ENCODE measurements at places on chromosomes 2 and 18.

- H3K4me1 ChIP-seq = no peaks in the 10 kb centered on the region
- peaks cover 8% of the 10 kb centered on the region for H3K36me3 ChIP-seq
- peaks cover 5% of the 10 kb centered on the region for H3K27me3 ChIP-seq
- no peak for DNase-seq
- no peak overlapping the region for H3K27ac ChIP-seq
Observed at GRCh38 chr2:121722479-121722878, 14.2 kb downstream of the NIFK start.

- H3K36me3 ChIP-seq = peaks cover 10% of the 10 kb centered on the region
- peak overlapping the region; percentile 51 for H3K27ac ChIP-seq
- peaks cover 31% of the 10 kb centered on the region for H3K4me1 ChIP-seq
- no peak for DNase-seq
- peaks cover 7% of the 10 kb centered on the region for H3K27me3 ChIP-seq
Observed at GRCh38 chr2:128287780-128288735, 30.6 kb downstream of the HS6ST1 start.

DNA sequence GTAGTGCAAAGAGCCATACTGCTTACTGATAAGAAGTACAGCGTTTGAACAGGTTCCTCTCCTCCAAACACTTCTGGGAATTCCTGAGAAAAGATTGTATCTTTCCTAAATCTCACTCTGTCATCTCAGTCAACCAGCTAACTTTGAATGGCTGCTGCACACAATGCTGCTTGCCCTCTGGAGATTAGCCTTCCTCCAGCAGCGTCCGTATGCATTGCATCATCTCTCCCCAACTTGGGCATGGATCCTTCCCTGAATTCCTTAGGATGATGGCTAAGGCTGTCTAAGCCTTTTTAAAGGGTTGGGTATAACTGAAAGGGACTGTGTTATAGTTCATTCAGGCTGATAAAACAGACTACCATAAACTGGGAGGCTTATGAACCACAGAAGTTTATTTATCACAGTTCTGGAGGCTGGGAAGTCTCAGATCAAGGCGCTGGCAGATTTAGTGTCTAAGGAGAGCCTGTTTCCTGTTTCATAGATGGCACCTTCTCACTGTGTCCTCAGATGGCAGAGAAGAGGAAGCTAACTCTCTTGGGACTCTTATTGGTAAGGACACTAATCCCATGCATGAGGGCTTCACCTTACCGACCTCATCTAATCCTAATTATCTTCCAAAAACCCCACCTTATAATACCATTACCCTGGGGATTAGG is 105.3 kb downstream of the PAX3 start:
- no peak overlapping the region for H3K4me3 ChIP-seq
- no peak for DNase-seq
- H3K27me3 ChIP-seq = peaks cover 4% of the 10 kb centered on the region
- H3K36me3 ChIP-seq = peaks cover 19% of the 10 kb centered on the region
- H3K4me1 ChIP-seq = peaks cover 26% of the 10 kb centered on the region

DNA sequence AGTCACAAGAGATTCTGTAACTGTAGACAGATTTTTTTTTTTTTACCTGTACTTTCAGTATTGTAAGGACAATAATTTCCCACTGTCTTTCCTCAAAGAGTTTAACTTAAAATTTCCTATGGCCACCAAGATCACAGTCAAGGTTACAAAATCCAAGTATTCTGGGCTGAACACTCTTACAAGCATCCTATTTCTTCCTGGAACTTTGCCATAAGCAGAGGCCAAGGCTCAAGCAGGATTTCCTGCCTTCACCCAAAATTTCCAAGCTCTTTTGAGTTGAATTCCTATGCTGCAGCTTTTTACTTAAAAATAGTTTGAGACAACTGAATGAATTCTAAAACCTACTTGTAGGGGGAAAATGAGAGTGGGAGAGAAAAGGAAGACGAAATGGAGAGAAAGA is 299.4 kb downstream of the ZNF516 start:
- H3K27ac ChIP-seq = no peak overlapping the region
- no peaks in the 10 kb centered on the region for H3K27me3 ChIP-seq
- H3K4me1 ChIP-seq = no peaks in the 10 kb centered on the region
- H3K36me3 ChIP-seq = no peaks in the 10 kb centered on the region

DNA sequence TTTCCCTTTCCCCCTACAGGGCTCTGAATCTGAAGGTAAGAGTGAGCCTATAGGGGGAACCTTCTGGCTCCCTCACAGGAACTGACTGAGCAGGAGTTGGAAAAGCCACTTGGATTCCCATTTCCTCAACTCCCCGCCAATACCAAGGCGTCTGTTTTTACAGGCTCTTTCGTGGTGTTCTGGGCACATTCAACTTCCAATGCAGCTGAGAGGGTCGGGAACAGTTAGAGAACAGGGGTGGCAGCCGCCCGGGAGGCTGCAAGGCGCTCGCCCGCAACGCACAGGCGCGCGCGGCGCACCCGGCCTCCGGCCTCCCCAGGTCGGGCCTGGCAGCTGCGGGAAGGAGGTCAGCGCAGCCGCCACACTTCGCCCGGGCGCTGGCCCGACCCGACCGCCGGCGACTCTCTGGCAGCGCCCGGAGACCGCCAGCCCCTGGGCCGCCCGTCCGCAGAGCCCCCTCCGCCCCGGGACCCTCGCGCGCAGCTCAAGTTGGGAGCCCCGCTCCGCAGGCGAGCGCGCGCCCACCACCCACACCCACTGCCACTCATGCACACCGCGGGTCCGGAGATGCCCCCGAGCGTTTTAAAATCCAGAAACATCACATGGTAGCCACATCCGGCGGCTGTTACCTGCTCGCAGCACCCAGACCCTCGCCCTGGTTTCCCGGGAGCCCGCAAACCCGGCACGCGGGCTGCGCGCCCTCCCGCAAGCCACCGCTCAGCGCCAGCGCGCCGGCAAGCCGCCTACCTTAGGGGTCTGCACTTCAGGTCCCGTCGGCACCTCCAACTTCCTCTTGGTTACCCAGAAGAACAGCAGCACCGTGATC is 816 bp downstream of the GALNT14 start:
- H3K4me3 ChIP-seq = peak overlapping the region; percentile 80
- peak; percentile 54 for DNase-seq
- H3K27ac ChIP-seq = no peak overlapping the region
- H3K4me1 ChIP-seq = peaks cover 6% of the 10 kb centered on the region
- peaks cover 89% of the 10 kb centered on the region for H3K27me3 ChIP-seq

DNA sequence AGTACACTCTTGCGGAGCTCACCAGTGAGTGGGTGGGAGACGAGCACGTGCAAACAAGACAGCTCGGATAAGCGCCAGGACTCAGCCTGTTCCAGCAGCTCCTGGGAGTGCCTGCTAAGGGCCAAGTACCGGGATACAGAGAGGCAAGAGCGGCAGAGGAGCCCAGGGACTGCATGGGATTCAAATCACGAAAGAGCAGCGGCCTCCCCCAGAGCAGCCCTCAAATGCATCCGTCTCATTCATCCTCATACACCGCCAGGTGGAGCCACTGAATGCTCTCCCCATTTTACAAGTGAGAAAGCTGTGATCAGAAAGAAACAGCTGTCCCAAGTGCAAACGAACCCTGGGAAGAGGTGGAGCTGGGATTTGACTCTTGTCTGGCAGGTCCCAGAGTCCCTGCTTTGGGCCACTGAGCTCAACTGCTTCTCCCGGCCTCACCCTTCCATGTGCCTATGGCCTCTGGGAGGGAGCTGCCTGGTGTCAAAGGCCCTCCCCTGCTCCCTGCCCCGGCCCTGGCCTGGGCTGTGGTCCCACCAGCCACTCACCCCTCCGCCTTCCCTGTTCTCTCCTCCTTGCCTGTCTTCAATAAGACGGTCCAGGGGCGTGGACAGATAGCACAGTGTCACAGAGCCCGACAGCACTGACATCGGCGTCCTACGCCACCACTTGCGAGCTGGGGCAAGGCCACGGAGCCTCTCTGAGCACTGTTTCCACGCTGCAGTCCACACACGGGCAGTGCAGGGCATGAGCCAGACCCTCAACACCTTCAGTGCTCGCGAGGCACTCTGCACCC is 72.8 kb upstream of the TAF1B start:
- peak overlapping the region; percentile 10 for H3K4me3 ChIP-seq
- peak; percentile 72 for DNase-seq
- peaks cover 9% of the 10 kb centered on the region for H3K27me3 ChIP-seq
- peaks cover 82% of the 10 kb centered on the region for H3K4me1 ChIP-seq
- H3K36me3 ChIP-seq = no peaks in the 10 kb centered on the region

DNA sequence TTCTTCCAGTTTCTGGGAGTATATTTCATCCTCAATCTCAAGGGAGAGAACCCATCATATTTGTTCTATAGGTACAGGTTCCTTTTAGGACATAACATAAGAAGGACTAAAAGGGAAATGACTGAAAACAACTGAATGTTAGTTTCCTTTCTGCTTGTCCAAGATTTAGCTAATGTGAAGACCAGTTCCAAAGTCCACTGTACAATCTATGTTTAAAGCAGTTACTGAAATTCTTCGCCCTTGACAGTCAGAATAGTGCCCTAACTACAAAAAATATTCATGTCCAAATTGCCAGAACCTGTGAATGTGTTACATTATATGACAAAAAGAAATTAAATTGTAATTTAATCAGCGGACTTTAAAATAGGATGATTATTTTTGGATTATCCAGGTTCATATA is 466.3 kb upstream of the SETBP1 start:
- H3K36me3 ChIP-seq = no peaks in the 10 kb centered on the region
- H3K4me1 ChIP-seq = no peaks in the 10 kb centered on the region
- H3K27ac ChIP-seq = no peak overlapping the region
- DNase-seq = no peak
- peaks cover 7% of the 10 kb centered on the region for H3K27me3 ChIP-seq
- H3K4me3 ChIP-seq = no peak overlapping the region

GRCh38 chr2:51918113-51918512 is 886.2 kb upstream of the NRXN1 start:
- DNase-seq = no peak
- H3K4me1 ChIP-seq = no peaks in the 10 kb centered on the region
- H3K27ac ChIP-seq = no peak overlapping the region
- no peaks in the 10 kb centered on the region for H3K27me3 ChIP-seq

- no peaks in the 10 kb centered on the region for H3K4me1 ChIP-seq
- DNase-seq = no peak
- H3K36me3 ChIP-seq = no peaks in the 10 kb centered on the region
- no peak overlapping the region for H3K27ac ChIP-seq
- peaks cover 6% of the 10 kb centered on the region for H3K27me3 ChIP-seq
Observed at GRCh38 chr2:209340522-209340921, 83.3 kb upstream of the MAP2 start.

DNA sequence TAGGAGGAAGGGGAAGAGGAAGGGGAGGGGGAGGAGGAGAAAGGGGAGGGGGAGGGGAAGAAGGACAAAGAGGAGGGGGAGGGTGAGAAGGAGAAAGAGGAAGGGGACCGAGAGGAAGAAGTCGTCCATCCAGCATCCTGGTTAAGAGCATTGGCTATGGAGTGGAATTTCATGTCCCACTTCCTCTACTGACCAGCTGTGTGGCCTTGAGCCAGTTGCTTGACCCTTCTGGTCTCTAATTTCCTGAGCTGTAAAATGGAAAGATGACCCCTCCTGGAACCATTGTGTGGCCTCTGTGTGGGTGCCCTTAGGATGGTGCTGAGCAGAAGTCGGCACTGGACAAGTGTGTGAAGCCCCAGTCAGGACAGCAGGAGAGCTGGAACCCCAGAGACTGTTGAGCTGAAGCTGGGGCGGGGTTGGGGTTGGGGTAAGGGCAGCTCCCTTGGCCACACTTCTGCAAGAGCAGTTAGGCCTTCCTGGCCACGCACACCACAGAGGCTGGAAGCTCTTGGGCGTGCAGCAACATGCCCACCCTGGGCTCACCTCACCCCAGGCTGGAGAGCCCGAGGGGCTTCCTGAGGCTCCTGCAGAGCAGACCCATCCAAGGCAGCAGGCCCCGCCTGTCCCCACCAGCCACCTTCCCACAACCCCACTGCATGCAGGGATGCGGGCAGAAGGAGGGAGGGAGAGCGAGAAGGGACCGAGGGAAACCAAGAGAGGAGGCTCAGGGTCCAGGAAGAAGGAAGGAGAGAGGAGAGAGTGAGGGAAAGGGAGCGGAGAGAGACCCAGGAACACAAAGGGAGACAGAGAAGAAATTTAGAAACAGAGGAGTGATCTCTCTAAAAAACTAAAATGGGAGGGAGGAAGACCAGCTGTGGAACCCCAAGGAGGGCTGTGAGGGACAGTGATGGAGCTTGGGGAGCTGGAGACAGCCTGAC is 16.2 kb downstream of the ADRA2B start:
- no peaks in the 10 kb centered on the region for H3K36me3 ChIP-seq
- peaks cover 70% of the 10 kb centered on the region for H3K4me1 ChIP-seq
- H3K4me3 ChIP-seq = no peak overlapping the region
- H3K27me3 ChIP-seq = no peaks in the 10 kb centered on the region

GRCh38 chr2:68974251-68974650 is at the start of gene GKN1:
Gene GKN1, plus strand, starts transcription at chr2:68974636. Its CDS starts 42 bp downstream, at chr2:68974678.
- H3K4me1 ChIP-seq = no peaks in the 10 kb centered on the region
- no peak within 1 kb of the TSS for H3K27ac ChIP-seq
- H3K4me3 ChIP-seq = no peak within 1 kb of the TSS
- DNase-seq = no peak
- peaks cover 12% of the 10 kb centered on the region for H3K27me3 ChIP-seq
- no peaks in the 10 kb centered on the region for H3K36me3 ChIP-seq

- peak; percentile 56 for DNase-seq
- H3K4me1 ChIP-seq = peaks cover 15% of the 10 kb centered on the region
- H3K27ac ChIP-seq = no peak overlapping the region
- H3K4me3 ChIP-seq = no peak overlapping the region
Observed at GRCh38 chr18:63025251-63026090, 294.1 kb downstream of the BCL2 start.

- H3K27ac ChIP-seq = no peak overlapping the region
- H3K4me1 ChIP-seq = peaks cover 28% of the 10 kb centered on the region
- peak overlapping the region; percentile 43 for H3K4me3 ChIP-seq
Observed at GRCh38 chr2:24073816-24074215, 2.3 kb downstream of the SF3B6 start.

DNA sequence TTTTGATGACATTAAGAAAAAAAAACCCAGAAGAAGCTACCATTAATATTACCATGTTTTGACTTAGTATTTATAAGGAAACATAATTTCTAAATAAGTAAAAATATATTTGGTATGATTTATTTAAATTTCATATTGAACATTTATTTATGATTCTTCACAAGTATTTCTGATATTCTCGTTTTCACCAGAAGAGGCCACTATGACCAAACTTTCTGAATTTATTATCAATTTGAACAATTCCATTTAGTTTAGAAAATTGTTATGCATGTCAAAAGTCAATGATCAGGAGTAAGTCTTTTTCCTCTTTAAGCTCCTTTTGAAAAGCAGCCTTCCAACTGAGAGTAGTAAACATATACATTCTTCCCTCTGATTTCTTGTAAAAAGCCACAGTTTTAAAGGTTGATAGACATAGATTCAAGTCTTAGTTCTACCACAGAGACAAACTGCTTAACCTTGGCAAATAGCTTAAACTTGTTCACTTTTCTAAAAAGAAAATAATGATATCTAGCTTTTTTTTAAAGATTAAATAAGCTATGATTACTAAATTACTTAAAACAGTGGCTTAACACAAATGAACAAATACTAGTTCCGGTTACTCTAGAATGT is 329.9 kb downstream of the TRIB2 start:
- H3K36me3 ChIP-seq = no peaks in the 10 kb centered on the region
- H3K4me1 ChIP-seq = no peaks in the 10 kb centered on the region
- H3K27me3 ChIP-seq = peaks cover 12% of the 10 kb centered on the region
- DNase-seq = no peak
- H3K27ac ChIP-seq = no peak overlapping the region

GRCh38 chr2:176556373-176556772 is 287.1 kb downstream of the MTX2 start:
- DNase-seq = no peak
- peaks cover 52% of the 10 kb centered on the region for H3K4me1 ChIP-seq
- H3K27ac ChIP-seq = no peak overlapping the region
- no peak overlapping the region for H3K4me3 ChIP-seq
- H3K27me3 ChIP-seq = peaks cover 14% of the 10 kb centered on the region
- no peaks in the 10 kb centered on the region for H3K36me3 ChIP-seq

- H3K36me3 ChIP-seq = no peaks in the 10 kb centered on the region
- no peak for DNase-seq
- H3K4me1 ChIP-seq = no peaks in the 10 kb centered on the region
- no peak overlapping the region for H3K27ac ChIP-seq
- H3K27me3 ChIP-seq = peaks cover 5% of the 10 kb centered on the region
Observed at GRCh38 chr18:10936176-10937053, 213.0 kb downstream of the PIEZO2 start.

Data from nephron progenitor cell (in vitro differentiated cells).